ENCODE measurements at places on chromosomes 1 and 21.

GRCh38 chr1:92784021-92784638 is 778 bp downstream of the EVI5 start:
- DNase-seq, result no peak

DNA sequence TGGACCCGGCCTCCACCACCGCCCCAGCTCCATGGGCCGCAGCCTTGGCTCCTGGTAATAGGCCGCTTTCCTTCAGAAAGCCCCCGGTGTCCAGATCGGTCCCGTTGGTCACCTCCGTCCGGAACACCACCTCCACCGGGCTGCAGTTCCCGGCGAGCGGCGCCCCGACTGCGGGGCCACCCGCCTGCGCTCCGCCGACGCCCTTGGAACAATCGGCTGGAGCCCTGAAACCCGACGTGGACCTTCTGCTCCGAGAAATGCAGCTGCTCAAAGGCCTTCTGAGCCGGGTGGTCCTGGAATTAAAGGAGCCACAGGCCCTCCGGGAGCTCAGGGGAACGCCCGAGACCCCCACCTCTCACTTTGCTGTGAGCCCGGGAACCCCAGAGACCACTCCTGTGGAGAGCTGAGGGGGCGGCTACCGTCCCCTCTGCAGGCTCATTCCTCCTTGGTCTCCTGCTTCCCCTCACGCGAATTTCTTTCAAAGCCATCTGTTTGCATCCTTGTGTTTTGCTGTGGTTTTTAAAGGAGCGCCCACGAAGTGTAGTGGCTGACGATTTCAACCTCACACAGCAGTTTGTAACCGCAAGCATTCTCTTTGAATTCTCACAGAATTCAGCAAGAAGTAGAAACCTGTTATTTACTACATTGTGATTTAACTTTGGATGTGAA is 6.0 kb downstream of the FCRLB start:
- DNase-seq, result no peak

DNA sequence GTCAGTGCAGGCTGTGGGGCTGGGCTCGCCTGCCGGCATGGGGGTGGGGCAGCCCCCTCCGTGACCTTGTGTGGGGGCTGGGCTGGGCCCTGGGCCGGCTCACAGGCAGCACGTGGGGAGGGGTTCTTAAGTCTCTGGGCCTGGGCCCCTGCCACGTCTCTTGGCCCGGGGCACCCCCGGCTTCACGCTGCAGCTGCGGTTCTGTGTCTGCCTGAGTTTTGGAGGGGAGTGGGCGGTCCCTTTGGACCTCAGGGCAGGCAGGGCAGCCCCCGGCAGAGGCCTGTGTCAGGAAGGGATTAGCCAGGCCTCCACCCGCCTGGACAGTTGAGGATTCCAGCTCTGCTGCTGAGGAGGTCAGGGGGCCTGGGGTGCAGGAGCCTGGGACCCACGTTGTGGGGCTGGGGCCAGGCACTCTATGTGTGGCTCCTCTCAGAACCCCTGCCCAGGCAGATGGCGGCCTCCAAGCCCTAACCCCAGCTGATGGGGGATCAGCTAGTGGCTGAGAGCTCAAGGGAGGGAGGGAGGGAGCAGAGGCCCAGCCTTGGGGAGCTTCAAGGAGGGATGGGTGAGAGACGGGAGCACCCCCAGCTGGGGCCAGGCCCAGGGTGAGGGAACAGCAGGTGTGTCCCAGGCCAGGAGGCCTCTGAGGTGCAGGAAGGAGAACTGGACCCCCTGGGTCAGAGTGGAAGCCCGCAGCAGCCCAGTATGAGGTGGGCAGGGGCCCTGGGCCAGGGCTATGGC is 1.8 kb upstream of the PLCH2 start:
- DNase-seq, result no peak

DNA sequence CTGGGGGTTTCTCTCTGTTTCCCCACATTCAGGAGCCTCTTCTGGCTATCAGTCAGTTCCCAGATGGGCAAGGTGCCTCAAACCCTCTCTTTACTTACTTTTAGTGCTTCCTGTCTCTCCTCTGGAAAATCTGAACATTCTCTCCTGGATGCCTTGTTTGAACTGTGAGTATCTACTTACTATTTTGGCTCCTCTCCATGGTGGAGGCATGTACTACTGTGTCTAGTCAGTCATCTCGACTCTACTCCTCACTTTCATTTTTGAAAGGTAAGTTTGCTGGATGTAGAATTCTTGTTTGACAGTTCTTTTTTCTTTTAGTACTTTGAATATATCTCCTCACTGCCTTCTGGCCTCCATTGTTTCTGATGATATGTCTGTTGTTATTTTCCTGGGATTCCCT is 70.9 kb upstream of the FAM78B start:
- no peak for DNase-seq

DNA sequence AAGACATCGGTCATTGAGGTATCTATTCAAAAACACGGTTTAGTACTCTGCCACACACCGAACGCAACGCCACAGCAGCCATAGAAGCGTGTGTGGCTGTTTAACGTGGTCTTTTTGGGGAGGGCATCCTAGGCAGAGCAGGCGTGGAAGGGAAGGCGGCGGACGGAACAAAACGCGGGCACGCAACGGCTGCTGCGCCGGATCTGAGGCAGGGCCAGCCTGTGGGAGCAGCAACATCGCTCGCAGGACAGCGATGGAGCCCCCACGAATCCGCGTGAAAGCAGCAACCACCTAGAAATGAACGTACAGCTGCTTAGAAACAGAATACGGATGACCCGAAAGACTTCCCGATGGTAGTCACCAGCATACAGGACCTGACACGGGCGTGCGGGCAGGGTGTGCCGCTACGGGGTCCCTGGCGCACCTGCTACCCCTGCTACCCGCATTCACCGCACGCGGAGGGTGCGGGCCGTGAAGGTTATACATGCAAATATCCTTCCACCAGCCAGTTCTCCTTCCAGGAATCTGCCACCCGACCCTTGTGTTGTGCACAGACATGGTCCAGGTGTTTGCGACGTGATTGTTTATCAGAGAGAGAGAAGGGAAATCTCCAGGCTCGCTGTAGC is 114.4 kb upstream of the COL6A1 start:
- DNase-seq, result no peak

DNA sequence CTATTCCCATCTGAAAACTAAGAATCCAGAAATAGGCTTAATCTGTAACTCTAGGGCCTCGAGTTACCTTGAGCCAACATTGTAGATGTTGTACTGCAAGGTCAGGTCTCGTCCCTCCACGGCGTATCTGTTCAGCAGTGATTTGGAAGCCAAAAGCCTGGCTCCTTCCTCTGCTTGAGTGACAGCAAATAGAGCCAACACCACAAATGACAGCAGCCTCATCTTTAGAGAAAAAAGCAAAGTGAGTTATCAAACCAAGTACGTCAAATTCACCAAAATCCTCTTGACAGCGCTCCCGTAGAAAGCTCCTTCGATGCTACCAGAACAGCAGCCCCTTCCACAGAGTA is 832 bp downstream of the SSR2 start:
- DNase-seq, result no peak

- no peak for DNase-seq
Measured at GRCh38 chr1:178864326-178864725, 6.6 kb downstream of the ANGPTL1 start.

Measured in stimulated activated CD4-positive, alpha-beta T cell treated with anti-CD3 and anti-CD28 coated beads, Interleukin-1b, Interleukin-23, amount 100 ng/mL, for 1 hour (primary cell).